ENCODE measurements at places on chromosomes 4 and X.

- DNase-seq = no peak
These were observed 37.1 kb downstream of the HEPH start for GRCh38 chrX:66200855-66201795.

DNA sequence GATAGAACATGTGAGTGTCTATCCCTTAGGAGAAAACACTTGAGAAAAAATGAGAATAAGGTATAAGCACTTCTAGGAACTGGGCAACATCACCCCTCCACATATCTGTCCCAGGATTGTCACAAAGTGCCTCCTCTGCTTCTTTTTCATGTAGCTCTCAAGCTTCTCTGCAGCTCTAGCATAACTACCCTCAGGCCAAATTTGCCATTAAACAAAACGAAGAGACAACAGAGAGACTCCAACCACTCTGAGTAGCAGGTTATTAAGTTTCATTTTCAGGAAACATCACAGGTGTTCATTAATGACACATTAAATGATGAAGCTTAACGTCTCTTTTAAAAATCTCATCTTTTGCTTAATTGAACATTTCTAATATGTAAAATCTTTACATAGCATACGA, 580.0 kb downstream of the GALNTL6 start:
- DNase-seq = no peak

DNA sequence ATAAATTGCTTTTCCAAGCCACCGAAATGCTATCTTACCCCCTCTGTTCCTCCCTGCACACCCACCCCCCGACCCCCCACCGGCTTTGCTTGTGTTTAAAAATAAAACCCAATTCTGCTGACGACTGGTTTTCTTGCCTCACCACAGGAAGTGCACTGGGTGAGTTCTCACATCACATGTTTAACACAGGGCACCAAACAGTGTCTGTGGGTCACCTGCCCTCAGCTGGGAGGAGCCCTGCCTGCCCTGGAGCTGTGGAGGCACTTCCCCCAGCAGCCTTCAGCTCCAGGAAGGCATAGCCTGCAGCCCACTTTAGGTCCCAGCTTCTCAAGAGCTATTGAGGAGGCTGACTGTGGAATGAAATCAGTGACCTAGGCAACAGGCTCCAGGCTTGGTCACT, 8.8 kb downstream of the TMEM255A start:
- DNase-seq = peak; percentile 47

DNA sequence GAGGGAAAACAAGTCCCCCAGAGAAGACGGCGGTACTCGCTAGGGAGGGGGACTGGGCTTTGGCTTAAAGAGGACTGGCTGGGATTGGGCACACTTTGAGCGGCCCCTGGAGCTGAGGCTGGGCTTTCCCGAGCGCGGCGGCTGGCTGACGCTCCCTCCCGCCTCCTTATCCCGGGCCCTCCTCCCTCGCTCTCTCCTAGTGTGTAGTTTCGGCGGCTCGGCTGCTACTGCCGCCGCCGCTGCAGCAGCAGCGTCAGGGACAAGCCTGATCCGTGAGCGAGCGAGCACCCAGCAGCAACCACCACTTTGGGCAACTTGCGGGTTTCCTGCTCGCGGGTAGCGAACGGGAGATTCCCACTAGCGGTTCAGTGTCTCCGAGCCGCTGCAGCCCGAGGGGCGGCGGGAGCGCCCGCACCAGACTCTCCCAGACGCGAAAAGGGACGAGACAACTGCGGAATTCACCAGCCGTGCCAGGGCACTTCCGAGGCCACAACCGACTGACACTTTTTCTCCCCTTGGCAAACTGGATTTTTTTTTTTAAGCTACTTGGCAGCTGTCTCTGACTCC, 632 bp upstream of the PCDH7 start:
- DNase-seq = no peak

- DNase-seq = no peak
These were observed 184.5 kb downstream of the CPEB2 start for GRCh38 chr4:15186806-15187205.
